ENCODE measurements at places on chromosomes 3 and 15.

- no peak for DNase-seq
Measured at GRCh38 chr15:53758412-53758811, 1.1 kb downstream of the WDR72 start.

GRCh38 chr3:25572919-25573385, 91.8 kb downstream of the TOP2B start:
- no peak for DNase-seq

GRCh38 chr15:59976480-59977271, 27.4 kb upstream of the FOXB1 start:
- peak; percentile 42 for DNase-seq

GRCh38 chr3:154615471-154615870, 185.5 kb upstream of the GPR149 start:
- no peak for DNase-seq

GRCh38 chr3:10964537-10965167, 27.9 kb upstream of the SLC6A1 start:
- DNase-seq, result no peak

DNA sequence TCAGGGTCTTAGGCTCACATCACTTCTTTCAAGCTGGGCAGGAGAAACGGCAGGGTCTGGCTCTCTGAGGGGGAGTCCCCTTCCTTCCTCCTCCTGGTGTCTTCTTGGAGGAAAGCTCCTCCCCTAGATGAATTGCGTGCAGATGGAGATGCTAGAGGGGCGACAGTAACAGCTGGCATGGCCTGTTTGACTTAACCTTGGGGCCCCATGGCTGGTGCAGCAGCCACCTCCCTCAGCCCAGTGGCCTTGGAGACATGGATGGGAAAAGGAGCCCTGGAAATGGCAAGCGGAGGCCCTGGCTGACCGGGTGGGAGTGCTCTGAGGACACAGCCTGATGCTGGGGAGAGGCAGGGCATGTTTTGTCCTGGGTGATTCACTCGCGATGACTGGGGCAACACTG, 20.2 kb downstream of the PAK6 start:
- DNase-seq, result no peak

- DNase-seq, result no peak
Measured at GRCh38 chr3:62046326-62046725, 327.0 kb downstream of the FEZF2 start.

DNA sequence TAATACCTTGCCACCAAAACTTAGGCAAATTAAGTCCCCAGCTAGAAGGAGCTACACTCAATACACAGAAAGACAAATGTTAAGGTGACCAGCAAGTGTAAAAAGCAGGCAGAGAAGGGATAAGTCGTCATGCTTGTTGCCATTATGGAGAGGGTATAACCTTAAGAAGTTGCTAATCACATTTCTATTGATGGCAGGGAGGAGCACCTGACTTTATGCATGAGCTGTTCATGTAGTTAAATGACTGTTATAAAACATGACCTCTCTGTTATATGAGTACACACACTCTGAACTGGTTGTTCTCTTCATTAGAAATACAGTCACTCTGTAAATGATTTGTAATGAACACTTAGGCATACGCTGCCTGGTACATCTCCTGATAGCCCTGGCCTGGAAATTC, 6.6 kb upstream of the CCNL1 start:
- no peak for DNase-seq

DNA sequence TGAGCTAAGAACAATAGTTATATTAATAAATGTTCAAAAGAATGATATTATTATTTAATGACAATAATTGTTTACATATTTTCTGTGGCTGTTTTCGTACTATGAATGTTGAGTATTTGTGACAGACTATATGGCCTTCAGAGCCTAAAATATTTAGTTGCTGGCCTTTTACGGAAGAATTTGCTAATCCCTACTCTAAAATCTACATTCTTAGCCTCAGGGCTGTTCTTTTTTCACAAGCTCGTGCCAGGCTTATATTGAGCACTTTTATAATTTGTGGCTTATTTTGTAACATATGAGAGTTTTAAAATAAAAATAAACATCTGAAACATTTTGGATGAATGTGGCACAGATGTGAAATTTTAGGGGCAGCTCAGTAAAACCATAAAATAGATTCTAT, 79.9 kb downstream of the KCNH8 start:
- no peak for DNase-seq

- no peak for DNase-seq
Measured at GRCh38 chr3:9066141-9066540, 102.9 kb upstream of the RAD18 start.

GRCh38 chr3:122299872-122300460, 25.1 kb upstream of the CSTA start:
- no peak for DNase-seq

DNA sequence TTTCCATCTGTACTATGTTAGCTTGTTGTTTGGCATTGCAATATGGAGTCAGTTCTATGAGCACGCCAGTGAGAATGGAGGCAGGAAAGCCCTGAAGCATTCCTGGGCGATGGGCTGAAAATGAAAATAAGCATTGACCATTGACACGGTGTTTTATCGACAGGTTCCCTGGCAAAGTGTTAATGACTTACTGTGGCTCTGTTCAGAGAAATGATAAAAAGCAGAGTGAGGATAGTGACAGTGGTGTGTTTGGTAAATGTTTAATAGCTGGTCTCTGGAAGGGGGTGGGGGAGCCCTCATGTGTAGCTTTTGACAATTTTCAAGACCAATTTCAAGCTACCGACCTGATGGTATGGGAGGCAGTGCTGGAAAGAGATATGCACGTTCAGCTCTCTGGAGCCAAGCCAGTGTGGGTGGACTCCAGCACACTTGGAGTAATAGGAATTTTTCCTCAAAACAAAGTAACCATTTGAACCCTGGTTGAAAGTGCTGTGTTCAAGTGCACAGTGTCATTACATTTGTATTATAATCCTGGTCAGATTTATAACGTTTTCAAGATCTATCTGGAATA, 341.7 kb upstream of the ROBO2 start:
- no peak for DNase-seq

GRCh38 chr3:194322678-194323211, 28.4 kb downstream of the CPN2 start:
- DNase-seq, result no peak

- no peak for DNase-seq
Measured at GRCh38 chr3:123383091-123384053, 65.5 kb downstream of the ADCY5 start.

GRCh38 chr3:109187390-109187789, 50.9 kb downstream of the C3orf85 start:
- no peak for DNase-seq

DNA sequence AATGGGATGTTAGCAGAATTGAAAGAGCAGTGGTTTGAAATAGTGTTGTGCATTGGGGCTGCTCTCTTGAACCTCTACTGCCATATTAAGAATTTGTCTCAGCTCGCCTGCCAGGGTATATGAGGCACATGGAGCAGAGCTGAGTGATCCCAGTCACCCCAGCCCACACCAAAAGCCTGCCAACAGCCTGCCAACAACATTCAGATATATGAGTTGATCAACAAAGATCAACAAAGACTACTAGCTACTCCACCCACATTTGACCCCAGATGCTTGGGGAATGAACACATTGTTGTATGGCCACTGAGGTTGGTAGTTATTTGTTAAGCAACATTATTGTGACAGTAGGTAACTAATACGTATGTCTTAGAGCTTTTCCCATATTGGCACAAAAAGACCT, 570.9 kb upstream of the IL12A start:
- DNase-seq, result no peak

GRCh38 chr3:36488077-36488789, 107.9 kb downstream of the STAC start:
- no peak for DNase-seq

GRCh38 chr3:51717446-51717845, 10.6 kb downstream of the GRM2 start:
- no peak for DNase-seq

- no peak for DNase-seq
Measured at GRCh38 chr3:126536126-126536525, 12.2 kb downstream of the CHST13 start.

GRCh38 chr3:125134952-125135351, 77.6 kb downstream of the SLC12A8 start:
- no peak for DNase-seq

GRCh38 chr15:88913017-88913849, at the start of gene MFGE8:
Gene MFGE8, minus strand, starts transcription at chr15:88913379. Its CDS starts 60 bp downstream, at chr15:88913319.
- peak; percentile 34 for DNase-seq

DNA sequence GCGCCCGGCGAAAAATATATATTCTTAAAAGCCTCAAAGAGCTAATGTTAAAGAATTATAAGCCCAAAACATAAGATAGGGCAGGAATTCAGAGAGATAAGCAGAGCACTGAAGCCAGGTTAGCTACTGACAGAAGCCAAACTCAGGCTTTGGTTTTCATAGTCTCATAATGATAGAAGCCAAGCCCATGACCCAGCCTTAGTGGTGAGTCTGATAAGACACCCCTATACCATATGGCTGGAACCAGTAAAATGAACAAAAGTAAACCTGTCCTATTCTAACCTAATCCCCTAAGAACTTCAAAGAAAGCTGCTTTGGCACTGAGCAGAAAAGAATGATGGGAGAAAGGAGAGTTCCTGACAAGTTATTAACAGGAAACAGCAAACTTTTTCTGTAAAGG, 25.9 kb downstream of the MYO9A start:
- no peak for DNase-seq

DNA sequence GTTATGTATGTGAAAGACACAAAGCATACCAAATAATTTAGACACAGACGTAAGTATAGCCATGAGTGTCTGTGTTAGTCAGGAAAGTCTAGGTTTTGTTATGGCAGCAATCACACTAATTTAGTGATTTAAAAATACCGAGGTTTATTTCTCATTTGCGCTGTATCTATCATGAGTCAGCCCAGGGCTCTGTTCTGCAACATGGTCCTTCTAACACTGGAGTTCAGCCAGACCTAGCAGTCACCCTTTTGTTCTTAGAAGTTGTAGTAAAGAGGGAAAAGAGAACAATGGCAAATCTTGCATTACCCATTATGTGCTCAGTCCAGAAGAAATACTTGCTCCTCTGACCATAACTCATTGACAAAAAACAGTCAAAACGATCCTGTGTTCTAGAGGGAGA, 311.5 kb downstream of the NLGN1 start:
- no peak for DNase-seq

DNA sequence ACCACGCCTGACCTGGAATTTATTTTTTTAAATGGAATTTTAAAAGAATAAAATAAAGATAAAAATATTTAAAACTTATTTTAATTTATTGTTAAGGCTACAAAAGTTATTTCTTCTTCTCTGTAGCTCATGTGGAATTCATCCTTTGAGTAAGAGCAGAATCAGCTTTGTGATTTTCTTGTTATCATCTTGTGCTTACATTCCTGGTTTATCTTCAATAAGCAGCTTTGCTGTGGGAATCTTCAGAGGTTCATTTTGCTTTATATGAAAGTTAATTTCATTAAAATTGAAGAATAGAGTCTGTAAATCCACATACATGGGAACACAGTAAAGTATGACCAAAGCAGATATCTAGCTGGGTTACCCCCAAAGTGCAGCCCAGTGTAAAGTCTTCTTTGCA, 35.4 kb upstream of the ARL8B start:
- no peak for DNase-seq

- no peak for DNase-seq
Measured at GRCh38 chr3:122055215-122055614, at the start of gene CD86. Gene CD86, plus strand, starts transcription at chr3:122055362. Its CDS starts 128 bp downstream, at chr3:122055490.

DNA sequence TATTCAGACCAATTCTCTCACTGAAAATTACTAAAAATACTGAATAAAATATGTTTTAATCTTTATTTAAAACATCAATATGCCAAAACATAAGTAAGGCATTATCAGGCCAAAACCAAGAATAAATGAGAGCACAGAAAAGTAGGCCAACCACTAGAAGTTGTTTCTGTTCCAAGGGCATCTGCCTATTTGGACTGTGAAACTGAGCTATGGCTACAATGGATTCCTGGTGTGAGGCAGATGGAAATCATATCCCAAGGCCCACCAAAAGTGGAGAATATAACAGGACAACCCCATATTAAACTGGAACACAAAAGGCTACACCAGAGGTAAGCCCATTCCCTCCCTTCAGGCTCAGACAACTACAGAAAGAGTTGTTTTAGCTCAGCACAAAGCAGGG, 302.8 kb upstream of the IL12A start:
- no peak for DNase-seq

DNA sequence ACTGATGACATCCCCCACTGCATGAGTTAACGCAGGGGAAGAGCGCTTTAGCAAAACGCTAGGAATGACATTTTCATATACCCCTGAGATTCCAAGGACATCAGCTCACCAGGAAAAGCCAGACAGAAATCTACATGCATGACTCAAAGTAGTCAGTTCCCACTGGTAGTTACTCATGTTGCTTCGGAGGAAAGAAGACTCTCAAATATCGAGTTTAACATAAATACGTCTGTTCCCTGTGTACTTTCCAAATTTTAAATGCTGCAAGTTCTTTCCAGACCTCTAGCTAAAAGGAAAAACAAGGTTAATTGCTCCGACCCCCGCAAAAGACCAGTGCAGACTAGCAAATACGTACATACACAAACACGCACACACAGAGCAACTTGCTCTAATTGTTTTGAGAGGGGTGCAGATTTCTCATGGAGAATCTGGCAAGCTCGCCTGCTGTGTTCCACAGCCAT, 115.4 kb upstream of the PRICKLE2 start:
- DNase-seq, result no peak

DNA sequence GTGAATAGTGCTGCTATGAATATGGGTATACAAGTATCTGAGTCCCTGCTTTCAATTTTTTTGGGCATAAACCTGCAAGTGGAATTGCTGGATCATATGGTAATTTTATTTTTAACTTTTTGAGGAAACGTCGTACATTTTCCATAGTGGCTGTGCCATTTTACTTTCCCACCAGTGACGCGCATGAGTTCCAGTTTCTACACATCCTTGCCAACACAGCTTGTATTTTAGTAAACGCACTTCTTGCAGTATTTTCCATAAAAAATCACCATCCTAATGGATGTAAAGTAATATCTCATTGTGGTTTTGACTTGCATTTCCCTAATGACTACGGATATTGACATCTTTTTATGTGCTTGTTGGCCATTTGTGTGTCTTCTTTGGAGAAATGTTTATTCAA, 105.0 kb downstream of the NFKBIZ start:
- no peak for DNase-seq

Measured in effector memory CD4-positive, alpha-beta T cell (primary cell).